Activated CD8-positive, alpha-beta memory T cell treated with anti-CD3 and anti-CD28 coated beads for 48 hours (primary cell): ENCODE measurements at places on chromosomes 3 and 15.

DNA sequence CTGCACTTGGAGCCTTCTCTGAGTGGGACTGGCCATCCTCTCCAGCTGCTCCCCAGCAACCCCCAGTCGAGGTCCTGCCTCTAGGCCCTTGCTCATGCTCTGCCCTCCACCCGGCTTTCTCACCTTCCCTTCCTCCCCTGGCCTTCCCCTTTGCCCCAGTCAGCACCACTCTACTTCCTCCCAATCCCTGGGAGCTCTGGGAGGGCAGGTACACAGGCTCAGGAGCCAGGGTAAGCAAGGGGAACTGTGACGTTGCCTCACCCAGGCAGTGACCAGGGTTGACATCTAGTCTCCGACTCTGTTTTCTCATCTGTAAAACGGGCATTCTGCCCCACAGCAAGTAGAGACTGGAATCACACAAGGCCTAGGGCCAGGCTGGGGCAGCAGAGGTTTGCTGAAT, 66.6 kb upstream of the TMEM115 start:
- no peak for DNase-seq

- DNase-seq, result no peak
These were observed 13.1 kb downstream of the MRPL47 start for GRCh38 chr3:179591313-179591712.

DNA sequence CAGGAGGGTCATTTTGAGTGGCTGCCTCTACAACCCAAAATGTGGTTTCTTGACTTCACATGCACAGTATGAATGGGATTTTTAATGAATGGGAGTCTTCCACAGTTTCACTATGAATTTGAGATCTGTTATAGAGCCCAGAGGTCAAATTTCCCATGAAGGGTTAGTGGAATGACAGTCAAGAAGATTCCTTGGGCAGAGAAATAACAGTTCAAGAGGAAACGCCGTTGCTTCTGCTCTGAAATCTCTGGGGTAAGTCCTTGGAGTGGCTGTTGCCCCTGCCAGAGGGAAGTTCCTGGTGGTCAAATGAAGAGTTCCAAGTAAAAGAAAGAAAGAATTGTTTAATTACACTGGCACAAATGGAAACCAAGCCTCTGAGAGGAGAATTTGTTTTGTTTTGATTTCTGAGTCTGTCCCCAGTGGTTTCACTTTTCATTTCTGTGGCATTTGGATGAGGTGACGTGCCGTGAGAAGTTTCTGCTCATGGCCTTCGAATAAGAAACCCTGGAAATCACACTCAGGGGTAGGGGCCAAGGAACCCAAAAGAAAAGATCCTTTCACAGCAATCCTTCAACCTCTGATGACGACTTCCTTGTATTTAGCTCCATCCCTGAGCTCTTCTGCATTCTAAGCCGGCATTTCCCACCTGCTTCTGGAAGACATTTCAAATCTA, 77.5 kb upstream of the IL12A start:
- no peak for DNase-seq

GRCh38 chr3:150000641-150001040, 29.9 kb upstream of the PFN2 start:
- DNase-seq, result no peak

GRCh38 chr3:37949866-37950265, 40.7 kb upstream of the VILL start:
- DNase-seq, result no peak

- no peak for DNase-seq
These were observed 1.9 kb upstream of the TRIM71 start for GRCh38 chr3:32815841-32816438.

- DNase-seq, result no peak
These were observed 29.0 kb upstream of the BCL6 start for GRCh38 chr3:187774185-187774789.

- no peak for DNase-seq
These were observed 177.8 kb downstream of the OTOL1 start for GRCh38 chr3:161674402-161674801.

GRCh38 chr3:63325386-63325785, 47.3 kb downstream of the SYNPR start:
- DNase-seq, result no peak

DNA sequence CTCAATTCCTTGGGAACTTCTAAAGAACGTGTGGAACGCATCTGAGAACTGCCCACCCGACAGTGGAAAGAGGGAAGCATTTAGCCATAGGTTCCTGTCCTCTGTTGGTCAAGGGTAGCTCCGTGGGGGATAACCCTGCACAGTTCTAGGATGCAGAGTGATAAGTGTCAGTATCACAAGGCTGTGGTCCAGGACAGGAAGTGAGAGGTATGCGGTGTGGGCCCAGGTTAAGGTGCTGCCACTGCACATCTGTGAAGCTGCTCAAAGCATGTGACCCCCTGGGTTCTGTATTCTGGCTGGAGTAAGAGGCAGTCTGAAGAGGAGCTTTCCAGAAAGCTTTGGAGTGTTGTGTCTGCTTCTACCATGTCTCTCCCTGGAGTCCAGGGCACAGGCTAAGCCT, 51.7 kb upstream of the HES1 start:
- no peak for DNase-seq

- DNase-seq, result no peak
These were observed 114.4 kb downstream of the ATG7 start for GRCh38 chr3:11386465-11387113.

GRCh38 chr3:150146991-150147761, 176.5 kb upstream of the PFN2 start:
- DNase-seq, result no peak
